CD4-positive, alpha-beta T cell (primary cell): ENCODE measurements at places on chromosomes 5 and 9.

DNA sequence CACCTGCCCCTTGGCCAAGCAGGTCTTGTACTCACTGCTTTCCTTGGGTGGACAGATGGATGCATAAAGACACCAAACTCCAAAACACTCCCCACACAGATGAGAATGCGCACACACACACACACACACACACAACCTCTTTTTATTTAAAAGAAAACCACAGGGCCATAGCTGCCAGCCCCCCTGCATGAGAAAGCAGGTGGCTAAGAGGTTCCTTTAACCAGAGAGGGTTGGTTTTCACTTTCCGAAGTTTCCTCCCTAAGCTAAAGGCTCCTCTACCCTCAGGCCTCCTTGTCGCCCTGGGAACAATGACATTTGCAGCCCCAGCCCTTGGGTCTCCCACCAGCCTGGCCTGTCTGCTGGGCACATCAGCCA lies 11.1 kb downstream of the NR5A1 start:
- DNase-seq = no peak

- no peak for DNase-seq
Observed at GRCh38 chr9:36922548-36922947, 111.5 kb downstream of the PAX5 start.

DNA sequence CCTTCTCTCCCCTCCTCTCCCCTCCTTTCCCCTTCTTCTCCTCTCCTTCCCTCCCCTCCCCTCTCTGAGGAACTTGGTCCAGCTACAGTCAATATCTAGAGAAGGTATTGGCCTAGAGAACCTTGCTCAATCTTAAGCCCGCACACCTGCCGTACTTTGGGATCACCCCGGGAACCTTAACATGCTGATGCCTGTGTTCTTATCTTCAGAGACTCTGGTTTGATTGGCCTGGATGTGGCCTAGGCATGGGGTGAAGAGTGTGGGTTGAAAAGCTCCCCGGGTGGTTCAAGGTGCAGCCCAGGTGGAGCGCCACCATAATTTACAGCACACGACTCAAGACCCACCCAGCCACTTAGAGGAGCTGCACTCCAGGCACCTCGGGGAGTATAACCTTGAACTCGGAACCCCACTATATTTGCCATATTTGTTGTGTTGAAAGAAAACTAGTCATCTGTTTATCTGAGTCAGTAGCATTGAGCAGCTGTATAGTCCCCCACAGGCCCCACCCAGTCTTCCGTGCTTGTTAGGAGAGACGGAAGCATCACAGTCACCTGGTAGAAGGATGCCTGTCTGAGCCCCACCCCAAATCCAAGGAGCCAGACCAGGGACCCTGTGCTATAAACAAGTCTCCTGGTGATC lies 14.4 kb upstream of the PHF19 start:
- DNase-seq = peak; percentile 75

- DNase-seq = peak; percentile 18
Observed at GRCh38 chr9:15349892-15350761, 43.1 kb upstream of the TTC39B start.
